ENCODE measurements at places on chromosomes 16 and 17.

GRCh38 chr16:5911241-5911640 lies 813.6 kb upstream of the EEF2KMT start:
- no peak for DNase-seq

- no peak for DNase-seq
Measured at GRCh38 chr17:63686138-63686685, 13.7 kb downstream of the LIMD2 start.

DNA sequence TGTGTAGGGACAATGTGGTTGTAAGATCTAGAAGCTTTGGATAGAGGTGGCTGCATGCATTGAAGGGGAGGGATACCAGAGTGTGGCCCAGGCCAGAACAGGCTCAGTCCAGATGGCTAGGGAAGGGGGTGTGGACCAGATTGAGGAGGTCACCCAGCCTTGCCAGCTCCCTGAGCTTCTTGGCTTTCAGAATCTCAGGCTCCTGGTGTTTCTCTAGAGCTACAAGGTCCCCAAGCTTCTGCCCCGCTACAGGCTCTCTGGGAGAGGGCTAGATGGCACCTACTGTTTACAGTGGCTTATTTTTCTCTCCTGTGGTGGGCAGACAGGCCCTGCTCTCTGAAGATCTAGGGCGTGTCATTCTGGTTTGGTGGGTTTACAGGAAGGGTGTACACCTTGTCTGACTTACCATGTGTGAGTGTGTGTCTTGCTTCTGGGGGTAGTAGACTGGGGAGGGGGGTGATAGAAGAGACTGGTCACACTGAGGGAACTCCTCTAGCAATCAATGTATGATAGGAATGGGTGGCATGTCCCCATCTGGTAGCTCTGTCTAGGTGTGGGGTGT lies 1.1 kb downstream of the RARA start:
- DNase-seq: no peak

GRCh38 chr17:75445296-75445695 lies 11.1 kb upstream of the TMEM94 start:
- DNase-seq: no peak

GRCh38 chr16:886084-886543 lies 84.7 kb downstream of the LMF1 start:
- no peak for DNase-seq
